Stimulated activated CD4-positive, alpha-beta T cell treated with anti-CD3 and anti-CD28 coated beads, Interleukin-1b, Interleukin-23, amount 100 ng/mL, for 24 hours (primary cell): ENCODE measurements at places on chromosomes 11 and 22.

DNA sequence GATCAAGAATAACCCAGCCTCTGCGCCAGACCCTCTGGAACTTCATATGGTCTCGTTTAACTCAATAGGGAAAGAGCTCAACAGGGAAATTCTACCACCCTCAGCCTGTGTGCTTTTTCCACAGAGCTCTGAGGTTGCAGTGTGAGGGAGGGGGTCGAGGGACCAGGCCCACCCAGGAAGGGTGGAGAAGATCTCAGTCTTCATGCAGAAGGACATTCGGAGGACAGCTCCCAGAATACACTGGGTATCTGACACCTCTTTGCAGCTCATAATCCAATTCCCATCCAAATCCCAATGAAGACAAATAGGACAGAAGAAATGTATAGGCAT, 56.6 kb downstream of the ST14 start:
- DNase-seq = no peak

- no peak for DNase-seq
These were observed 69.9 kb downstream of the FZD4 start for GRCh38 chr11:86885311-86885710.

DNA sequence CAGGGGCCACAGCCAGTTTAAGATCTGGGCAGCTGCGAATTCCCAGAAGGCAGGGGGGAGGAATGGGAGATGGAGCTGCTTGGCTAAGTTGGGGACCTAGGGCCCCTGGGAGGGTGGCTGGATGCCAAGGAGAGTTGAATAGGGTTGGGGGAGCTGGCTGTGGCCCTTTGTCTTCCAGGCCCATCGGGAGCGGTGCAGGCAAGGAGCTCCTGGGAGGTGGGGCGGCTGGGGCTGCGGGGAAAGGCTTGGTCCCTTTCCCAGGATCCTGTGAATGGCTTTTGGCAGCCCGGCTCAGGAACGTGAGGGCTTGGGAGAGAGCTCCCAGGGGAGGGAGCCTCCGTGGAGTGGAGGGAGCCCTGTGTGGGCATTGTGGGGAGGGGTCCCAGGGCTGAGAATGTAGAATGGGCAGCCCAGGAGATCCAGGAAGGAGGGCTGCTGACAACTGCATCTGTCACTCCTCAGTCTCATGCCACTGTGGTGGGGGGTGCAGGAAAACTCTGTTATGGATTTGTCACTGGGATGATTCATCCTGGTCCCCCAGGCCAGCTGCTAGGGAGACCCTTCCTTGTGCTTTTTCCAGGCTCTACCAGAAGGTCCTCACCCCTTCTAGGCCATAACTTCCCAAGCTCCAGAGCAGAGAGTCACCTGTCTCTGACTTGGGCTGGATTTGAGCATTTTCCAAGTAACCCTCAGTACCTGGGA, 6.0 kb downstream of the FREY1 start:
- no peak for DNase-seq

- no peak for DNase-seq
These were observed 14.8 kb upstream of the TMEM216 start for GRCh38 chr11:61377461-61378160.

- no peak for DNase-seq
These were observed 74.8 kb upstream of the BLID start for GRCh38 chr11:122190768-122191167.

DNA sequence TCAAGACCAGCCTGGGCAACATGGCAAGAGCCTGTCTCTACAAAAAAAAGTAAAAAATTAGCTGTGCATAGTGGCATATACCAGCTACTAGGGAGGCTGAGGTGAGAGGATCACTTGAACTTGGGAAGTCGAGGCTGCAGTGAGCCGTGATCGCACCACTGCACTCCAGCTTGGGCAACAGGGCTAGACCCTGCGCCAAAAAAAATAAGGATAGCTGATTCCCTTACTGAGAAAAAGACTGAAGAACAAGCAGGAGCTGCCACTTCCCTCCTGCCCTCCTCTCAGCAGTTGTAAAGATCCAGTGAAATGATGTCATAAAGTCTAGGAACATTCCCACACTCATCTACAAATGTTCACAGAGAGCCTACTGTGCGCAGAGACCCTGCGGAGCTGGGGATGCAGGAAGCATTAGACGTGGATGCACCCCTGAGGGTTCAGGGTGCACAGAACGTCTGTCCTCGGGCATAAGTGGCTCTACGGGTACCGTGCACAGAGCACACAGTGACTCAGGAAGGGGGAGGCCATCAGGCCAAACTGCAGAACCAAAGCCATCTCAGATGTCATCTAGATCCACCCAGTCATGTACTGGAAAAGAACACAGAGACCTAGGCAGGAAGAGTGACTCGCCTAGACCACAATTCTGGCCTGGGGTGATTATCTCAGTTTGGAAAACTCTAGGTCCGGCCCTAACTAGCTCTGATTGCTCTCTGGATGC, 11.7 kb downstream of the SEC14L2 start:
- no peak for DNase-seq

GRCh38 chr11:2796091-2796490, 89.5 kb downstream of the CDKN1C start:
- DNase-seq = no peak

GRCh38 chr22:37604875-37605274, 3.8 kb upstream of the GGA1 start:
- no peak for DNase-seq
